Hematopoietic multipotent progenitor cell treated with erythropoietin and hydrocortisone succinate and interleukin-3 and kit ligand, for 4 days (in vitro differentiated cells): ENCODE measurements at places on chromosomes 1 and 21.

DNA sequence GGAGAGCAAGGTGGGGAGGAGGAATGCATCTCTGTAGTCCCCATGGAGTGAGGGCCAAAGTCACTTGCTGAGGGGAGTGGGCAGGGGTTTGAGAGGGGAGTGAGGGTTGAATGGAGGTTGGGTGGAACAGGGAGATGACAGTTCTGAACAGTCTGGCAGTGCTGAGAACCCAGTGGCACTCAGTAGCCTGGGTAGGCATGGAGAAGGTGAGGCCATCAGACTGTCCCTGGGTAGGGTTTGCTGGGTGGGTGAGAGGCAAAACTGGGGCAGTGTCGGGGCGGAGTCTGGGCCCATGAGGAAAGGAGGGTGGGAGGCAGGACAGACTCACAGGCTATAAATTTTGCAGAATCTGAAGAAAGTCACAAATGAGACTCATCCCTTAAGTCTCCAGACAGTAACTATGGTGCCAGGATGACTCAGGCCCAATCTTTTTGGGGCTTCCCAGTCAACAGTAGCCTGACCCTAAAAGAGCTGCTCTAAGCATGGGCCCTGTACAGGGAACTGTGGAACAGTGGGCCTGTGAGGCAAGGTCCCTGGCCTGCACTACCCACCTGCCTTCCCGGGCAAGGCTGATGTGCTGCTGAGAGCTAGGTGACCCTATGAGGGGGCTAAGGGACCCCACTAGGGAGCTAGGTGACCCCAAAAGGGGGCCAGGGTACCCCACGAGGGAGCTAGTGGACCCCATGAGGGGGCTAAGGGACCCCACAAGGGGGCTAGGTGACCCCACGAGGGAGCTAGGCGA lies 51.0 kb upstream of the DMRTB1 start:
- no peak for DNase-seq

GRCh38 chr1:229479660-229480399 lies 28.3 kb downstream of the NUP133 start:
- DNase-seq, result peak; percentile 28

- DNase-seq, result no peak
Observed at GRCh38 chr1:43651188-43651587, 1.2 kb downstream of the KDM4A start.

- no peak for DNase-seq
Observed at GRCh38 chr1:169483500-169483966, 2.2 kb downstream of the SLC19A2 start.

GRCh38 chr1:178335426-178335825 lies 161.3 kb downstream of the CLEC20A start:
- DNase-seq, result no peak

DNA sequence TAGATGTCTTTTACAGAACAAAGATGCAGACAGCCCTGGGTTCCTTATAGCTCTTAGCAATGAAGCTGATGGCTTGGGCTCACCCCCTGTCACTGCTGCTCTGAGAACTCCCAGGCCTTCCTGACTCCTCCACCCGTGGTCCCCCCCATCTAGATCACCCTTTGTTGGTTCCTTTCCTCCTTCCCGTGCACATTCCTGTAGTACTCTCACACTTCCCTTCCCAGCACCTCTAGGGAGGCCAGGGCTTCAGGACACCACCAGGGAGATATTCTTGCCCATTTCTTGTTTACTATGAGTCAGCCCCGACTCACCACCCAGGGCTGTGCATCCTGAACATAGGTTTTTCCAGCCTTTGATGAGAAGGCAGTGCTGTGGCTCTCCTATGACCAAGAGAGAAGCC lies 14.4 kb upstream of the NOS1AP start:
- no peak for DNase-seq

DNA sequence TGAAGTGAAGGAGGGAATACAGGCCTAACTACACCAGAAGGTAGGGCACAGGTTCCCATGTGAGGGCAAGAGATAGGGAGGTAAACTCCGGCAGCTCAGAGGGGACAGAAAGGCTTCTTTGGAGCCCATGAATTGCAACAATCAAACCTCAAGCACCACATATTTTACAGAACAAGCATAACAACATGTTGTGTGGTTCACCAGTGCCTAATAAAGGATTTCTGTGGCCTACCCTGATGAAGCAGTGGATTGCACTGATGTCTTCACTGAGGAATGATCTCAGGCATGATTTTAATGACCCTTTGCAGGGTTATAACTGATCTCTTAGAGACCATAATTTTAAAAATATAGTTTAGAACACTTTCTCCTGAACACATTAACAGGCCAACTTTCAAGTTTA lies 77.4 kb downstream of the RUNX1 start:
- peak; percentile 48 for DNase-seq

DNA sequence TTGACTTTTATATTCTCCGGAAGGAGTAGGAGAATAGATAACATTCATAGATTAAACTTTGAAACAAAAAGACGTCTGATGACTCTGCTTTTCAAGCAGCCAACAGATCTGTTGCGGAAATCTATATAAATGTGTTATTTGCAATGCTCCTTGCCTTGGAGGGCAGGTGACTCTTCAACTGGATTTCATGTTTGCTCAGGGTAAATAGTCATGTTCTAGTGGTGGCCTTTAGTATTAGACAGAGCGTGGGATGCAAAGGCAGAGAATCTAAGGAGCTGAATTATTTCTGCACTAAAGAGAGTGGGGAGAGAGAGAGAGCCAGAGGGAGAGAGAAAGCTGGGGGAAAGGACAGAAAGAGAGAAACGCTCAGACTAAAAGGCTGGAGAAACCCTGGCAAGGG lies 454.3 kb downstream of the AJAP1 start:
- DNase-seq, result no peak

DNA sequence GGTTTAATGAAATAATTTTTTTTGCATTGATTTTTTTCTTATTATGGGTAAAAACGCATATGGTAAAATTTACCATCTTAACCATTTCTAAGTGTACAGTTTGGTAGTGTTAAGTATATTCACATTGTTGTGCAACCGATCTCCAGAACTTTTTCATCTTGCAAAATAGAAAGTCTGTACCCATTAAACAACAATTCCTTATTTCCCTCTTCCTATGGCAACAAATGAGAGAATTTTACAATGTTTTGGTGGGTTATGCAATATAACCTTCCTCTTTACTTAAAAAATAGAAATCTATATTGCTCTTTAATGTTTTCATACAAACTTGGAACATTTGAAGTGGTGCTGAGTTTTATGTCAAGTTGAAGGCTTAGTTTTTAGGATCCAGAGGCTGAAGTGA lies 26.6 kb downstream of the MAP3K7CL start:
- peak; percentile 15 for DNase-seq

DNA sequence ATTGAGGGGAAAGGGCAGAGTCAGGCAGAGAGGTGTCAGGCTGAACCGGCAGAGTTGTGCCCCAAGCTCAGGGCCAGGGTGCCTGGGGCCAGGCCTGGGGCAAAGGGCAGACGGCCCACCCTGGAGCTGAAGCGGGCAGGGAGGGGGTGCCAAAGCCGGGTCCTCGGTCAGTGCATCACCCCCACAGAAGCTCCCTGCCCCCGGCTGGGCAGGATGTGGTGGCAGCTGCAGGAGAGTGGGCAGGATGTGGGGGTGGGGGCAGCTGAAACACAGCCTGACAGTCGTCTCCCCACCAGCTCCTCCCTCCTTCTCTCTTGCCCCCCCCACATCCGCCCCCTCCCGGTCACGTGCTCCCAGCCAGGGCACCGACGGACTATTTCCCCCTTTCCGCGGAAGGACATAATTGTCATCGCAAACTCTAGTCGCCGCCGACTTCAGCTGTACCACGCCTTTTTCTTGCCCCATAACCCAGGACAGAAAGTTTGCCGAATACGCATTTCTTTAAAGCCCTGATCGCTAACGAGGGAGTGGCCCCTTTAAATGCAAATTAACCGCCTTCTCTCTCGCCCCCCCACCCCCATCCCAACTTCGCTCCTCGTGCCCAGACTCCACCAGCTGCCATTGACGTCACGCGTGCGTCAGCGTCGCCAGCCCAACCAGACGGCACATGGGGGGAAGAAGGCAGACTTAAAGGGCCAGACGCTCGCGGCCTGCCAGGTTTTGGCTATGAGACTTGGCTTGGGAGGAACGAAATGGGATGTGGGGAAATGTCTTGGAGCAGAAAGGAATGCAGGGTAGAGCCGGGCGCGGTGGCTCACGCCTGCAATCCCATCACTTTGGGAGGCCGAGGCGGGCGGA lies 4.5 kb upstream of the MEF2D start:
- DNase-seq, result peak; percentile 99

DNA sequence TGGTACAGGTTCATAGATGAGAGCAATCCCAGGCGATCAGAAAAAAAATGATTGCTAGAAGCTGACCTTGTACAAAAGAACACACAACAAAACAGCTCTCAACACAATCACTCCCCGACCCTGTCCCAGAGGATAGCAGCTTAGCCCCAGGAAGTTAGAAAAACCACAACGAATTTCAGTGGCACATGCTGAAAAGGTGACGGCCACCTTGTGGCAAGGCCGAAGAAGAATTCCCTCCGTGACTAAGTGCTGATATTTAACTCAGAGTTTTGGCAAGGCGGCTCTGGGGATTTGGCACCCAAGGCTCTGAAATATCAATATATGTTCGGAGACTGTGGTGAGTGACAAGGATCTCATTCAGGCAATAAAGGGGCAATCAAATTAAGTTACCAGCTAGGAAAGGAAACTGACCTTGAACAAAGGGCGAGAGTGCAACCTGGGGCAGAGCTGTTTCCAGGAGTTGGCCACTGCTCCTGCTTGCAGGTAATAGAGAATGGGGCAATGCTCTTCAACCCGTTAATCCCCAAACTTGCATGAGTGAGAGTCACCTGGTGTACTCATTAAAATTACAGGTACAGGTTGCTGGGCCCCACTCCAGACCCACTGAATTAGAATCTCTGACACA lies 96.2 kb downstream of the BEND5 start:
- no peak for DNase-seq

GRCh38 chr1:119298687-119299303 lies 69.8 kb upstream of the HAO2 start:
- DNase-seq, result peak; percentile 21

DNA sequence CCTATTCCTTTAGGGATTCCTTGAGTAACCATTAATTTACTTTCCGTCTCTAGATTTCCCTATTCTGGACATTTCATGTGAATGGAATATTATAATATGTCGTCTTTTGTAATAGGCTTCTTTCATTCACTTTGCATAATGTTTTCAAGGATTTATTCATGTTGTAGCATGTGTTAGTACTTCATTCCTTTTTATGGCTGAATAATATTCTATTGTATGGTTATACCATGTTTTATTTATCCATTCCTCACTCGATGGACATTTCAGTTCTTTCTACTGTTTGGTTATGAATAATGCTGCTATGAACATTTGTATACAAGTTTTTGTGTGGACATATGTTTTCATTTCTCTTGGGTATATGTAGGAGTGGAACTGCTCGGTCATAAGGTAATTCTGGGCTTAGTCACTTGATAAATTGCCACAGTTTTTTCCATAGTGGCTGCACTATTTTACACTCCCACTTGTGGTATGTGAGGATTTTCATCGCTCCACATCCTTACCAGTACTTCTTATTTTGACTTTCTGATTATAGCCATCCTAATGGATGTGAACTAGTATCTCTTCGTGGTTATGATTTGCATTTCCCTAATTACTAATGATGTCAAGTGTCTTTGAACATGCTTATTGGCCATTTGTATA lies 17.7 kb downstream of the PPP2R5A start:
- no peak for DNase-seq

DNA sequence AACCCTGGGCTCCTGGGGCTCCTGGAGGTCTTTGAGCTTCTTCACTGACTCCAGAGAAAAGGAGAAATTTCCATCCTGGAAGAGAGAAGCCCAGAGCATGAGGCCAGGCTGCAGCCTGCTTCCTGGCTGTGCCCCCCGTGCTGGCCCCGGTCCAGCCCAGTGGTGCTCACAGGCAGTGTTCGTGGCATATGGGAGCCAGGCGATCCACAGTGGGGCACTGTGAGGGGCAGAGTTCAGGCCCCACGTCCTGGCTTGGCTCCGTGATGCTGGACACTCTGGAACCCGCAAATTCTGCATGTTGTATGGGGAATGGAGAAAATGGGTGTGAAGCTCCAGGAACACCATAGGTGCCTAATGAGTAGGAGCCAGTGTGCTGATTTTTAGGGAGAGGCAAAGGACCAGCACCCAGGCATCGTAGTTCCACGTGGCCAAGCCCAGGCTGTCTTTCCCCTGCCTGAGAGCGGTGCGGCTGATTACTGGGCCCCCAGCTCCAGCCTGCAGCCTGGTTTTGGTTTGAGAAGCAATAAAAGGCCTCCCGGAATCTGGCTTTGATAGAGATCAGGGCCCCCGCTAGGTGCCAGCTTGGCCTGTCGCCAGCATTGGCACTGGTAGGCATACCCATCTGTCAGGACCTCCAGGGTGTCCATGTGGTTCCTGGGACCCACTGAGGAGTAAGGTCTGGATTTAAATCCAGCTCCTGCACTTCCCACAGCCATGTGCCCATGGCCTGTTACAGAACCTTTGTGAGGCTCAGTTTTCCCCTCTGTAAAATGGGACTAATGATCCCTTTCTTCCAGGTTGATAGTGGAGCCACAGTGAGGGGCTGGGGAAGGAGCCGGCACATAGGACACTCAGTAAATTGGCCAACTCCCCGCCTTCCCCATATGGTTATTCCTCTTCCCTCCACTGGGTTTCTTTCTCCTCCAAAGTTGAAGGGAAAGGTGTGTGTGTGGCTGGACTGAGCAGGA lies 725 bp downstream of the GUCA2A start:
- no peak for DNase-seq

- DNase-seq, result no peak
Observed at GRCh38 chr1:150017206-150017750, 6.8 kb upstream of the OTUD7B start.

GRCh38 chr1:47207803-47208373 lies 18.1 kb upstream of the PDZK1IP1 start:
- DNase-seq, result no peak

DNA sequence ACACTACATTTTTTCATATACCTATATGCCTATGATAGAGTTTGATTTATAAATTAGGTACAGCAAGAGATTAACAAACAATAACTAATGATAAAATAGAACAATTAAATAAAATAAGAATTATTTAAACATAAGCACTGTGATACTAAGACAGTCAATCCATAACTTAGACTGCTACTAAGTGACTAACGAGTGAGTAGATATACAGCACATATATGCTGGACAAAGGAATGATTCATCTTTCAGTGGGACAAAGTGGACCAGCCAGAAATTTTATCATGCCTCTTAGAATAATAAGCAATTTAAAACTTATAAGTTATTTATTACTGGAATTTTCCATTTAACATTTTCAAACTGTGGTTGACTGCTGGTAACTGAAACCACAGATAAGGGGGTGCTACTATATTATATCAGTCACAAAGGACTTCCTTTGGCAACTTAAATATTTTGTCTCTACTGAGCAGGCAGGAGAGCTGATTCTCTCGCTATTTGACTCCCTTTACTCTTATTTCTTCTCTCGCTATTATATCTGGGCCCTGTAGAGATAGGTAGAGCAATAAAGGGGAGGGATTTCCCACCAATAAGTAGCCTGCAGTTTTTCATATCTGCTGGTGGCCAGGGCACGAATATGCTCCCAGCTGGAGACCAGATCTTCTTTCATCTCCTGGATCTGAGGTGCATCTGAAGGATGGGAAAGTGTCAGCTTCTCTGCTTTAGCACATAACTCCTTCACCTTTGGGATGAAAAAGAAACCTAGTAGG lies 10.8 kb downstream of the SPTA1 start:
- DNase-seq, result peak; percentile 84
